T-helper 22 cell (primary cell): ENCODE measurements at places on chromosomes 2 and 18.

DNA sequence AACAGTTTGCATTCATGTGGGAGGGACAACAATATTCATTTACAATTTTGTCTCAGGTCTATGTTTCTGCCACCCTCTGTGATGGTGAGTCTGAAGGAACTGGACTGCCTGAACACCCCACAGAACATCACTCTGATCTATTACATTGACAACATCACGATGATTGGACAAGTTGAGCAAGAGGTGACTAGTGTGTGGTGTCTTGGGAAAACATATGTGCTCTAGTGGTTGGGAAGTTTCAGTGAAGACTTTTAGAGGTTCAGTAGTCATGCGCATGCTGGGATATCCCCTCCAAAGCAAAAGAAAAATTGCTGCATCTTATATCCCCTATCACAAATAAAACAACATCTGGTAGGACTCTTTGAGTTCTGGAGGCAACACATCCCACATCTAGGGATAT, 18.6 kb upstream of the CTLA4 start:
- DNase-seq = no peak

- no peak for DNase-seq
Observed at GRCh38 chr2:203685789-203686420, 20.5 kb upstream of the CD28 start.

GRCh38 chr2:2846332-2847208, 515.5 kb upstream of the MYT1L start:
- no peak for DNase-seq

DNA sequence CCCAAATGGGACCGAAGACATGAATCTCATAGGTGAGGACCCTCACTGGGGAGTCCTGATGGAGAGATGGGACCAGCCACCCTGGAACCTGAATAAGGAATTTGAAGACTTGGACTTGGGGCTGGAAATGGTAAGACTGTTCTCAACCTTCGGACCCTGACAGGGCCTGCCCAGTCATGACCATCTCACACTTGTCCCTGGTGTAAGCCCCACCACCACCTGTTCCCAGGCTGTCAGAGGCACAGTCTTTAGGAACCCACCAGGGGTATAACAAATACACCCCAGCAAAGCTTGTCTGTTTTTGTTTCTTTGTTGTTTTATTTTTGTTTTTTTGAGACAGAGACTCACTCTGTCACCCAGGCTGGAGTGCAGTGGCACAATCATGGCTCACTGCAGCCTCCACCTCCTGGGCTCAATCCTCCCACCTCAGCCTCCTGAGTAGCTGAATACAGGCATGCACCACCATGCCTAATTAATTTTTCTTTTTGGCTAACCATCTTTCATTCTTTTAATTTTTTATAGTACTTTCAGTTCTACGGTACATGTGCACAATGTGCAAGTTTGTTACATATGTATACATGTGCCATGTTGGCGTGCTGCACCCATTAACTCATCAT, 106.1 kb downstream of the GFPT1 start:
- DNase-seq = no peak

DNA sequence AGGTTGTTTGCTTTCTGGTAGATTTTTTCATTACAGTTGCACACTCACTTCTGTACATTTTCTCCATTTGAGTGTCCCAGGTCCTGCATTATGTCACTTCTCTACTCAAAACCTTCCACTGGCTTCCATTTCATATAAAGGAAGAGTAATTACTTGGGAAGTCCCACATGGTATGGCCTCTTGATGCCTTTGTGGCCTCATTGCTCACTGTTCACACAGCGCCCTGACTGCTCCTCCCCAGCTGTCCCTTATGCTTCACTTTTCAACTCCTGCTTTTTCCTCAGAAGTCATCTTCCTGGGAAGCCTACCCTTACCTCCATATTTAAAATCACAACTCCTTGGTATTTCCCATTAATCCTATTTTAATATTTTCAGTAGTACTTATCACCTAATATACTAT, 24.7 kb downstream of the GULP1 start:
- DNase-seq = no peak

- DNase-seq = no peak
Observed at GRCh38 chr2:160061944-160062291, 497 bp downstream of the PLA2R1 start.

DNA sequence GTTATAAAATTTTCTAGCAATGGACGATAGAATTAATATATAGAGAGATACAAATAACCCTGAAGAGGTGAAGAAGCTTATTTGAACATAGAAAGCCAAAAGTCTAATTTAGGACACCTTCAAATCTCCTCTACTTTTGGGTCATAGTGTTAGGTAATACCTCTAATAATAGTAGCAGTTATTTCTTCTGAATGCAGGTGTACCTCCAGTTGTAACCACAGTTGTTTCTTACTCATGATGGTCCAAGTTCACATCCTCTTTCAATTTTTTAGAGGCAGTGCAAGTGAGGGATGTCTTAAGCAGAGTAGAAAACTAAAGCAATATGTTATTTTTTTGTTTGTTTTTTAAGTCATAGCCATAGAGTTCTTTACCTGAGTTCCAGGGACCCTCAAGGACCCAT, 429.5 kb downstream of the CCDC85A start:
- no peak for DNase-seq

GRCh38 chr2:75340560-75340959, 141.2 kb upstream of the TACR1 start:
- no peak for DNase-seq

DNA sequence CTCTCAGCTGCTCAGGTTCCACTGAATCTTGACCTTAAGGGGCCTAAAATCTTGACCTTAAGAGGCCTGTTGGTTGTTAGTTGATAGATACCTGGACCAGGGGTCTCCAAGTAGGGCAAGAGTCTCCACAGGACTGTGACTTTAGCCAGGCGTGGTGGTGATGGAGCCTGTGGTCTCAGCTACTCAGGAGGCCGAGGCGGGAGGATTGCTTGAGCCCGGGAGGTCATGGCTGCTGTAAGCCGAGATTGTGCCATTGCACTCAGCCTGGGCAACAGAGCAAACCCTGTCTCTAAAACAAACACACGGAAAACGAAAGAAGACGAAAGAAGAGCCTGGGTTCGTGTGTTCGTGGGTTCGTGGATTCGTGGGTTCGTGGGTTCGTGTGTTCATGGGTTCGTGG, 120.2 kb upstream of the CTDP1 start:
- no peak for DNase-seq

DNA sequence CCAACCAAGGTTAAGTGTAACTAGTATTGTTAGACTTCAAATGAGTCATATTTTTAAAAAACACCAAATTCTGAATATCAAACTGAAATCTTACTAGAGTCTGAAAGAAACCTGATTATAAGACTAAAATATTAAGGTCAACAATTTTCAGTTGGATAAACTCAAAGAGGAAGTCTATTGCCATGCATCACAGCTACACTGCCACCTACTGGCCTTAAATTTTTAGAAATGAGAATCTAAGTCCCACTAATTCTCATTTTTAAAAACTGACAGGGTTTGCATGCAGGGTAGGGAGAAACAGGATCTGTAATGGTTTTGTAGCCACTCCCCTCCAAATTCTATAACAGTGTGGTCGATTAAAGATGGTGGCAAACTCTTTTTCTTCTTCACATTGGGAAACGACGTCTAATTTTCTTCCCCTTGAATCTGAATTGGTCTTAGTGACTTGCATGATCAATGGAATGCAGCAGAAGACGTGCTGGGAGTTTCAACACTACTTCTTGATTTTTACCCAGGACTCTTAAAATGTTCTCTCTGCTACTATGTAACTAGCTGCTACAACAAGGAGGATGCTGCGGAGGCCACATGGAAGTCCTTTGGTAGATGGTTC, 176.1 kb upstream of the SESTD1 start:
- no peak for DNase-seq

- no peak for DNase-seq
Observed at GRCh38 chr2:137521653-137522619, 442.3 kb upstream of the HNMT start.

DNA sequence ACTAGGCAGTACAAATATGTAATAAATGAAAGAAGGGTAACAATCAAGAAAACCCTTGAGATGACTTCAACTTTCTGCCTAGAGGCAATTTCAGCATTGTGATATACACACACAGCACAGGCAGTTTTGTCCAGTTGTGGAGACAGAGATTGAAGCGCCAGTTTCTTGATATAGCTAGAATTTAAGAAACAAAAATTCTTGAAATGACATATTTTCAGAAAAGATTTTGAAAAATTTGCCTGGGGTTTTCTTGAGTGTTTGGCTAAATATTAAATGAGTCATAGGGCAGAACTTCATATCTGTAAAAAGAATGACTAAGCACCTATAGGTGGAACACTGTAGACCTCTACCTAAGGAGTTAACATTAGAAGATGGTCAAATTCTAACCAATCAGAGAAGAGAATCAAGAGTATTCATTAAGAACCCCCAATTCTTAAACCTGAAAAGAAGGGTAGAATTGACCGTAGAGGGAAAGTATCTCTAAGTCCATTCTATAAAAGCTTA, 1266.8 kb upstream of the TMEFF2 start:
- no peak for DNase-seq

GRCh38 chr18:68666381-68666780, 48.5 kb downstream of the TMX3 start:
- no peak for DNase-seq

DNA sequence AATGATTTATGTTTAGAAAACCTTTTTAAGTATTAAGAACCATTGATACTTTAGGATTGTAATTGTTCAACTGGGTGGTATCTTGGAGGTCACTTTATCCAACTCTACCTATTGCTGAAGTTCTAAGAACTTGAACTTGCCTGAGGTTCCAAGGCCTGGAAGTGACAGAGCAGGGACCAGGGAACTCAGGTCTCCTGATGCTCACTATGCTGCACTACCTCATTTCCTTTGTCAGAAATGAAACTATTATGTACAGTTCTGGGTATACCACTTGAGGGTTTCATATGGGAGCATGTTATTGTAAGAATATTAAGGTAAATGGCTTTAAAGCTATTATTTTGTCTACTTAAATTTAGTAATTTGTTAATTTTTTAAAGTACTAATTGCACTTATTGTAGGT, 3.0 kb downstream of the MBD5 start:
- DNase-seq = no peak
